ENCODE measurements at places on chromosomes 2 and 18. TPM values are rescaled to one million over a fixed set of nuclear protein-coding genes. Genes with fewer than 3 reads are reported as not detected.

- peak; percentile 17 for DNase-seq
These were observed 9.4 kb downstream of the NEU4 start for GRCh38 chr2:241818229-241818942.

- no peak for DNase-seq
These were observed 14.1 kb upstream of the KLHL41 start for GRCh38 chr2:169495310-169495928.

- no peak for DNase-seq
These were observed 116.5 kb upstream of the FOSL2 start for GRCh38 chr2:28276076-28276618.

TNFRSF11A gene
- total RNA-seq, result 13.7 TPM

GRCh38 chr2:52258038-52258437, 1226.1 kb upstream of the NRXN1 start:
- no peak for DNase-seq

GRCh38 chr2:190534310-190535120, at the start of gene NEMP2:
NEMP2 (minus strand) TSS chr2:190534722; CDS start chr2:190534655, 67 bp downstream.
- peak; percentile 94 for DNase-seq

GRP gene
- total RNA-seq, result 6.1 TPM

DNA sequence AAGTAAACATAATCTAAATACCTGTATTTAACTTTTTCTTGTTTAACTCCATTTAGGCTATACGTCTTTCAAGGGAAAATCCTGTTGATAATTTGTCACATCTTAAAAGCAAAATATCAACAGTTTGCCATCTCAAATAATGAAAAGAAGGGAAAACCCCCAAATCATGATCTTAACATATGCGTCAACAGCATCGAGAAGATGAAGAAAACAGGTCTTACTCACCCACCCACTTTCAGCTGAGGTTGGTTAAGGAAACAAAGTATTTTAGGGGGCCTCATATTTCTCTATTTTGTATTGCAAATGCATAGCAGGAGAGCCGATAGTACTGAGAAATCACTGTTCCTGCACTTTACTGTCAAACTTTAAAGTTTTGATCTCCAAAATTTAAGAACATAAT, 143.1 kb upstream of the COPS8 start:
- no peak for DNase-seq

- no peak for DNase-seq
These were observed 177.8 kb downstream of the EIPR1 start for GRCh38 chr2:3199627-3200345.

DNA sequence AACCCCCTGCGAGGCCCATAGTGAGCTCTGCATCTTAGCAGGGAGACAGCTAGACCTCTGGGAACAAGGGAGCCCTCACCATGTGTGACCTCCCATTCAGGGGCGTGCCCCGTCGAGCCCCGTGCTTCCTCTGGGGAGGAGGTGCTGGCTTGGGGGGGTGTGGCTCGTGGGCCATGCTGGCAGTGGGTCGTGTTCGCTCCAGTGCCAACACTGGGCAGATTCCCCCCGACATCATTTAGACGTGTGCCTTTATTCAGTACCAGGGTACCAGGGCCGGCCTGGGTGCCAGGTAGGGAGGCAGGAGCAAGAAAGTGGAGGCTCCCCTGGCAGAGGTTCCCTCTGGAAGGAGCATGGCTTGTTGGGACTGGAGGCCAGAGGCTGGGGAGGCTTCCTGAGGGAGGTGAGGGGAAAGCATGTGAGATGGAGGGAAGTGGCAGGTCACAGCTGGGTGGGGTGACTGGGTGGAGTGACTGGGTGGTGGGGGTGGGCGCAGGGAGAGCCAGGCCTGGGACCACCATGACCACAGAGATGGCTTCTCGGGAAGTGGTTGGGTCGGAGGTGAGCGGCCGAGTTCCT, 15.2 kb downstream of the GPC1 start:
- DNase-seq, result no peak

MC2R gene
- not detected for total RNA-seq

- peak; percentile 66 for DNase-seq
These were observed 245.1 kb downstream of the NEDD4L start for GRCh38 chr18:58288921-58289797.

XIRP2 gene
- total RNA-seq, result 0.14 TPM

DNA sequence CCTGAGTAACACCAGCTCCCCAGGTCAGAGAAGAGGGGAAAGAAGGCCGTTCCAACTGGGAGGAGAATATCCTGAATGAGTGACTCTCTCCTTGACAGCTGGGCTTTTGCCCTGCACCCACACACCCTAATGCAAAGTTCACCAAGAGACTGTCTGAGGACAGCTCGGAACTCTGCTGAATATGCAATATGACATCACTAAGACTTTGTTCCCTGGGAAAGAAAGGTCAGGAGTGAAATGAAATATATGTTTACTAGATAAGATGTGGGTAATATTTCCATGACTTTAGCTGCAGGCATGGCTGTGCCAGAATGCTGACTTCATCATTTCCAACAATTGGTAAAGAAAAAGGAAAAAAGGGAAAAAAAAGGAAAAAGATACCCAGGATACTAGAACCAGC, 488.2 kb upstream of the RAB6C start:
- no peak for DNase-seq

RGPD4 gene
- total RNA-seq, result 0.07 TPM

PROM2 gene
- 2.3 TPM for total RNA-seq

GRHL1 gene
- 2.2 TPM for total RNA-seq

GRCh38 chr2:112916625-112917247, 5.8 kb downstream of the IL37 start:
- DNase-seq, result no peak

GPR155 gene
- total RNA-seq, result 0.88 TPM

IL1RL2 gene
- 0.19 TPM for total RNA-seq

GCG gene
- total RNA-seq, result not detected

GRCh38 chr18:8901019-8901418, 195.7 kb downstream of the MTCL1 start:
- no peak for DNase-seq

DNA sequence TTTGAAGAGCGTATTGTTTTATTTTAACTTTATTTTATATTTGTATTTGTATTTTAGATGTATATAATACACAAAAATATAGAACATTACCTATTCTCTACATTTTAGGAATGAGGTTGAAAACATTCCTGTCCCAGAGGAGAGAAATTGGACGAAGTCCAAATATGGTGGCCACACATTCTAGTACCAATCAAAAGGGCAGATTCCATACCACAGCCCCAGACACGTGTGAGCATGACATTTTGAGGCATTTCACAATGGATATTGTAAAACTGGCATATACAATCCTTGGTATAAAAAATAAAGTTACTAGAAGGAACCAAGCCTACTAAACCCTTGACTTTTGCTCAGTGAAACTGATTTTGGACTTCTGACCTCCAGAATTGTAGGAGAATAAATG, 50.6 kb downstream of the C2orf76 start:
- no peak for DNase-seq

GRCh38 chr2:54099829-54100585, 15.4 kb upstream of the ACYP2 start:
- DNase-seq, result no peak

DNA sequence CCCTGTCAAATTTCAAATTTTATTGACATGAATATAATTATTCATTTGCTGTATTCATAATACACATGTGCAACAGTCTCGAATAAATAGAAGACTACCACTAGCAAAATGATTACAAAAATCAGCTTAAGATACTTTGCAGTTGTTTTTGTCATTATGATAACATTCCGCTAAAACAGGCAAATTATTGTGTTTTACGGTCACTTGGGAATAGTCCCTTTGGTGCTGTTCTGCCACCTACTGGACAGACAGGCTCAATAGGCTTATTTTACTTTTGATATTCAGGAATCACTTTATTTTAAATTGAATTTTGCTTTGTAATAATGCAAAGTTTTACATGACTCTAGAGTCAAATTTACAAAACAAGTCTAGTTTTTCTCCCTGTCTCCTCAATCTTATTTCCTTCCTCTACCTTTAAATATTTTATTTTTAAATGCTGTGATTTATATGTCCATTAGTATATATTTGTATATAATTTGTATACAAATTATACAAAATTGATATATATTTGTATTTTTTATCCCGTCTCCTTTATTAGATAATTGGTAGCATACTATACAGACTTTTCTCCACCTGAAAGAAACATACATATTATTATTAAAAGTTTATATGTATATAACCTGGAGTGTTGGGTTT, 456.3 kb downstream of the DLGAP1 start:
- no peak for DNase-seq

DNA sequence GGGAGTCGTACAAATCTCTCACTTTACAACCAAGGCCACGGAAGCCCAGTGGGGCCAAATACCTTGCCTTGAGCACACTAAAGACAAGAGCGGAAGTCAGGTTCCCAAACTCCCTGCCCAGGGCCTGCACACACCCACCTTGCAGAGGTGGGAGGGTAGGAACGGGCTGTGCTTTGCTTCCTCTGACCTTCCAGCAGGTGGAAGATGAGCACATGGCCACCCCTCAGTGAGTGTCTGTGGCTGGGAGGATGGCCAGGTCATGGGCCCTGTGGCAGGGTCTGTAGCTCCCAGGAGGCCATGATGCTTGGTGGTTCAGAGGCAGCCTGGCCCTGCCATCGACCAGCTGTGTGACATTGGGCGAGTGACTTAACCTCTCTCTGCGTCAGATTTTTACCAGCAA, 218.2 kb downstream of the ZBTB7C start:
- no peak for DNase-seq

GRCh38 chr2:100327742-100328141, 5.4 kb upstream of the LONRF2 start:
- no peak for DNase-seq

- DNase-seq, result peak; percentile 23
These were observed 8.6 kb downstream of the SH3BP4 start for GRCh38 chr2:234960175-234961088.

C2orf15 gene
- total RNA-seq, result 6.5 TPM

GRCh38 chr18:62621546-62621945, 93.8 kb upstream of the PHLPP1 start:
- DNase-seq, result no peak

DNA sequence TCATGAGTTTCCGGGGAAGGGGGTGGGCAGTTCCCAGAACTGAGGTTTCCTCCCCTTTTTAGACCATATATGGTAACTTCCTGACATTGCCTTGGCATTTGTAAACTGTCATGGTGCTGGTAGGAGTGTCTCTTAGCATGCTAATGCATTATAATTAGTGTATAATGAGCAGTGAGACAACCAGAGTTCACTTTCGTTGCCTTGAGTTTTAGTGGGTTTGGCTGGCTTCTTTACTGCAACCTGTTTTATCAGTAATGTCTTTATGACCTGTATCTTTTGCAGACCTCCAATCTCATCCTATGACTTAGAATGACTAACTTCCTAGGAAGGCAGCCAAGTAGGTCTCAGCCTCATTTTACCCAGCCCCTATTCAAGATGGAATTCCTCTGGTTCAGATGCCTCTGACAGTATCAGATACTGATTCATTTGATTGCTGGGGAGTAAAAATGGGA, 447.3 kb downstream of the XIRP2 start:
- DNase-seq, result no peak

MAP3K19 gene
- not detected for total RNA-seq

PID1 gene
- total RNA-seq, result 0.55 TPM

GRCh38 chr2:192983173-192983572, 788.4 kb upstream of the TMEFF2 start:
- no peak for DNase-seq

TXNDC2 gene
- total RNA-seq, result not detected

DCC gene
- total RNA-seq, result 0.41 TPM

C2orf80 gene
- not detected for total RNA-seq

HPCAL1 gene
- total RNA-seq, result 8.1 TPM

CTAGE1 gene
- total RNA-seq, result not detected

- DNase-seq, result no peak
These were observed 52.1 kb upstream of the CTIF start for GRCh38 chr18:48486754-48487153.

DNA sequence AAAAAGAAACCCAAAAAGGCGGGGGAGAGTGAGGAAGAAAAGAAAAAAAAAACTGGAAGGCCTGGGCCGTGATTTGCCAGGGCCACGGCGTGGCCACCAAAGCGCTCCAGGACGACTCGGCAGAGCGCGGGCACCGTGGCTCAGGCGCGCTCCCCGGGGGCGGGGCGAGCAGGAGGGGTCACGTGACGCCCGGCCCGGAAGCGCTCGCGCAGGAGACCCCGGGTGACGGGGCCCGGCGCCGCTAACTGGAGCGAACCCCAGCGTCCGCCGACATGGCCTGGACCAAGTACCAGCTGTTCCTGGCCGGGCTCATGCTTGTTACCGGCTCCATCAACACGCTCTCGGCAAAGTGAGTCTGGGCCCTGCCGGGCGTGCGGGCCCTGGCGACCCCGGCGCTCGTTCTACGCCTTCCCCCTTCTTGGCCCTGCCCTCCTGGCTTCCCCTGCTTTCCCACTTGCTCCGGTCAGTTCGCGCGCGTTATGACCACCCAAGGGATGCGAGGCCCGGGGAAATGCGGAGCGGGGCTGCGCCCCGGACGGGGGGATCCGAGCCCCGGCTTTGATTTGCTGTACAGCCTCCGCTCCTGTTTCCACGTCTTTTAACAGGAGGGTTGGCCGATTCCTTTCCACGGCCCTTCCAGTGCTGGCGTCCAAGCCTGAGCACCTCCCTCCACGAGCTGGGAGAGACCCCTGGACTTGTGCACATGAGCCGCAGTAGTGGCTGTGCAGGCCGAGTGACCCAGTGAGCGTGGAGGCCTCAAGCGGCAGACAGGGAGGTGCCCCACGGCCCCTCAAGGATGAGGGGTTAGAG, at the start of gene SLC35F6:
Gene SLC35F6, plus strand, starts transcription at position 207 of the 810 bp plus-strand sequence. Its CDS starts 66 bp downstream, at position 273.
- peak; percentile 91 for DNase-seq

TSGA10 gene
- 7.8 TPM for total RNA-seq

- DNase-seq, result no peak
These were observed 5.2 kb downstream of the PRLH start for GRCh38 chr2:237571551-237571950.

DNA sequence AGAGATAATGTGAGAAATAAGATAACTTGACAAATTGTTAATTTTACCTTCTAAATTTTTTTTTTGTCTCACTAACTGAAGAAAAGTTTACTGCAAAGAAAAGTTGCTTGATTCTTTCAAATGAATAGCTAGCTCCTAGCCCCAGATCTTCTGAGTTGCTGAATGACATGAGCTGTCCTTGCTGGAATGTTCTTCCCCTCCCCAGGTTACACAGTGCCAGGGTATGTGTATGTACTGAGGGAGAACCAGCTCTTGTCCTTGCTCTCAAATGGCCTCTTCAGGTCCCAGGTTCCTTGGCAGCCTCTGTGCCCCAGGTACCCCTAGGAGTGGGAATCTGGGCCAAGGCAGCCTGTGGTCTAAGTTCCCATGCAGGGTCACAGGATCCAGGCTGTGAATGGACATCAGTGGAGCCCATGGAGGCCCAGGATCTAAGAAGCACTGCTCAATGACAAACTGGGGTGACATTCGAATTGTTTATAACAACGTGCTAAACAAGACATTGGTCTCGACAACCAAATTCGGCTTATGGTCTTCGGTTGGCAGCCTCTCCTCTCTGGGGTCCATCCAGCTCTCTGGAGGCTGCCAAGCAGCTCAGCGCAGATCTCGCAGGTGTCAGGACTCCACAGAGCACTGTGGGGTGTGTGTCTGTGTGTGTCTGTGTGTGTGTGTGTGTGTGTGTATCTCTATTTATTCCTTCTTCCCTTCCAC, 17.1 kb upstream of the INO80C start:
- no peak for DNase-seq
